ENCODE measurements at places on chromosomes 11 and 22.

DNA sequence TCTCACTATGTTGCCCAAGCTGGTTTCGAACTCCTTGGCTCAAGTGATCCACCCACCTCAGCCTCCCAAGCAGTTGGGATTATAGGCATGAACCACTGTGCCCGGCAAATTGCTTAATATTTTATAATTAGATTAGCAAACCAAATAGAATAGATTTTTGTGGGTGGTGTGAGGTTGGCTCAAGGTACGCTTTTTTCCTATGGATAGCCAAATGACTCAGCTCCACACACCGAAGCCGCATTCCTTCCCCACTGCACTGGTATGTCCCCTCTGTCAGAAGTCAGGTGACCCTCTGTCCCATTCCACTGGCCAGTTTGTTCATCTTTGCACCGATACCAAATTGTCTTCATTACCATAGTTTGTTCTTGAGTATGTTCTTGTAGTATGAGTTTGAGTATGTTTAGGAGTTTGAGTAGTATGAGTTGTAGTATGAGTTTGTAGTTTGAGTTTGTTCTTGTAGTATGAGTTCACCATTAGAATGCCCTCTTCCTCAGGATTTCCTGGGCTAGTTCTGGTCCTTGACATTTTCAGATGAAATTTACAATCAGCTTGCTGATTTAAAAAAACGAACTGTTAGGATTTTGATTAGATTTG, 19.4 kb downstream of the SUSD2 start:
- no peak for DNase-seq

- DNase-seq: peak; percentile 55
Measured at GRCh38 chr11:27228232-27228905, 134.6 kb downstream of the CCDC34 start.

GRCh38 chr11:120781486-120782120, 242.3 kb upstream of the TBCEL start:
- DNase-seq: no peak

- no peak for DNase-seq
Measured at GRCh38 chr11:130318031-130318673, 3.4 kb upstream of the ZBTB44 start.

GRCh38 chr11:104343578-104343977, 179.6 kb upstream of the PDGFD start:
- DNase-seq: no peak

DNA sequence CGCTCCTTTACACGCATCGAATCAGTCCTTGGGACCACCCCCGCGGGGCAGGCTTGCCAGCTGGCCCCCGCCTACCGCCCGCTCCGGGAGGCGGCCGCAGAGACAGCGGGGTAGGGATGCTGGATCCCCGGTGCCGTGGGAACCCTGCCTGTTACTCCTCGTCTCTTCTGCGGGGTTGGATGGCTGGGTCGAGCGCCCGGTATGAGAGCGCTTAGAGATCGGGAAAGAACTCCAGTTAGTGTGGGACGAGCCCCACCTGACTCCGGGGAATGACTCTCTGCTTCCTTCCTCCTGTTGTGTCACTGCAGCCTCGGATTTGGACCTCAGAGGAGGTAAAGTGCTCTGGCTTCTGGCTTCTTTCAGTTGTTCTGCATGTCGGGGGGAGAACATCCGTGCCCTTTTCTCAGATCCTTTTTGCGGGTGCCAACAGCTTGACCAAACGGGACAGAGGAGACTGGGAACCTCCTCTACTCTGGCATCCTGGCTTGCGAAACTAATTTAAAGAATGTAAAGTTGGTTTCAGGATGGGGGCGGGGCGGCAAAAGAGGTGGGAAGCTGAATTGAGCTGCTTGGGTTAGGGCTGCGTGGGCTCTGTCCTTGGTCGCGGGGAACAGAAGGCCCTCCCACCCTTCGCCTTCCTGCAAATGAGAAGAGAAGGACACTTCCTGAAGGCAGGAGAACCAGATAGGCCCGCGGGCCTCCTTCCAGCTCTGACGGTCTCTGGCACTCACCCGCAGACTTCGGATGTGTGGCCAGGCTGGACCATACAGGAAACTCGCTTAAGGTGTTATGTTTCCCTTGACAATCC, 938 bp downstream of the LAYN start:
- no peak for DNase-seq

DNA sequence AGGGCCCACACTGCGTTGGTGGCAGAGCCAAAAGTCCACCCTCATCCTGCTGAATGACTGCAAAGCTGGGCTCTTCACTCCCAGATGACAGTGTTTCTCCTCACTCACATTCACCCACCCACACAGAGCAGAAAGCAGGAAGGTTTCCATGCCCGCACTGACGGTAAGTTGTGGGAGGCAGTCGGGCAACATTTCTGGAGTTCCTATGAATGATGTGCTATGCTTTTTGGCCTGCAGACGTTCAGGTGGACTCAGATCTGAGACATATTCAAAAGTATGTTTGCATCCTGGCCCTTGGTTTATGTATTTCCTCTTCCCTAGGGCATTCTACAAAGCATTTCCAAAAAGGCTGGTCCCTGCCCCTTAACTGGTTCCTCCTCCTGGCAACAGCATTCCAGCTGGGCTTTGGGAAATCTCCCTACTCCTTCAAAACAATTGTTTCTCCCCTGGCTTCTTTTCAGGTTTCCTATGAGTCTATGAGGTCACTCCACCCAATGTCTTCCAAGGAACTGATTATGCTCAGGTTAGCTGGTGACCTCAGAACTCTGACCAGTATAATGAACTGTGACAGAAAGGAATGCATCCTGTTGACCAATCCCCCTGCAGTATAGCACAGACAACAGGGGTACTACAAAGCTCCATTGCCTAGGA, 36.4 kb downstream of the PACSIN2 start:
- no peak for DNase-seq

- DNase-seq: no peak
Measured at GRCh38 chr11:124586238-124586860, 16.6 kb downstream of the OR8A1 start.

DNA sequence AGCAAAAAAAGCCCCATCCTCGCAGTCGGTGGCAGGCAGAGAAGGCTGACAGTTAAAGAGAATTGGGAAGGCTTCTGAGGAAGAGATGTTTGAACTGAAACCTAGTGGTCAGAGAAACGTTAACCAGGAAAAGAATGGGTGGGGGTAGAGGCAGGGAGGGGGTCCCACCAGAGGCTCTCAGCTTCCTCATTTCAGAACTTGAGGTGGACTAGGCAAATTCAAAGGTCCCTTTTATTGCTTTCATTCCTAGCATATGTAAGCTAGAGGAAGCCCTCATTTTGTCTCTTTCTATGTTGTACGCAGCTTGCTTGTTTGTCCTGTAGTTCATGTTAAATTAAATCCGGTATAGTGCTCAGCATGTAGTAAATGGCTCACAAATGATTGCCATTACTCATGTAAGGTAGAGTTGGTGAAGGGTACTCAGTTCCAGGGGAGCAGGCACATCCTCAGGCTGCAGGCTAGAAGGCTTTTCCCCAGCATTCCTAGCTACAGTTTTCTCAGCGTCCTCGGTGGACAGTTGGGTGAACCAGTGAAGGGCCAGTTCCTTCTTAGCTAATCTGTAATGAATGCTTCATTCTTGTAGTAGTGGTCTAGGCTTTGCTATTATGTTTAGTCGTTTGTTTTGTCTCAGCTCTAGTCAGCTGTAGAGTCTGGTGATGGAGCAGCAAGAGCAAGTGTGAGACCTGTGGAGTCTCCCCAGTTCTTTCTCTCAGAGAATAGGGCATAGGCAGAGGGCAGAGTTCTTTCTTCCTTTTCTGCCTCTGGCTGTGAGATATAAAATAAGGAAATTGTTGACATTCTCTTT, 58.6 kb downstream of the UVRAG start:
- DNase-seq: no peak

- no peak for DNase-seq
Measured at GRCh38 chr11:44758983-44759382, 32.2 kb downstream of the TSPAN18 start.

Data from NCI-H1436 treated with DMSO at 0.1 percent for 48 hours (cell line).